Tongue (tissue), 3 donors: ENCODE measurements at places on chromosomes 16 and 17.
A peak's percentile ranks its signal among the peaks of the same experiment; 100 is the strongest.

- DNase-seq = peak; percentile 59
These were observed 232.8 kb downstream of the SEC14L1 start for GRCh38 chr17:77373299-77374169.

DNA sequence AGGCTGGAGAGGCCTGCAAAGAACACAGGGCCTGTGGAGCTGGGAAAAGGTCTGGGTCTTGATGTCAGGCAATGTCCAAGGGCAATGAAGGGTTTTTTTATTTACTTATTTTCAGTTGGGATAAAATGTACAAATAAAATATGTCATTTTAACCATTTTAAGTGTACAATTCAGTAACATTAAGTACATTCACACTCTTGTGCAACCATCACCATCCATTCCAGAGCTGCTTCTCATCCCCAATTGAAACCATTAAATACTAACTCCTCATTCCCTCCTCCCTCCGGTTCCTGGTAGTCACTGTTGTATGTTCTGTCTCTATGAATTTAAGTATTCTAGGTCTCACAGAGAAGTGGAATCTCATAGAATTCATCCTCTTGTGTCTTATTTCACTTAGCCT is 444.7 kb downstream of the HS3ST3B1 start:
- no peak for DNase-seq

GRCh38 chr17:78144147-78144719 is 2.0 kb upstream of the C17orf99 start:
- peak; percentile 84 for DNase-seq

GRCh38 chr16:28846933-28847273 is 755 bp upstream of the TUFM start:
- DNase-seq = no peak

- DNase-seq = no peak
These were observed 4.7 kb downstream of the CORO1A start for GRCh38 chr16:30187971-30188561.

GRCh38 chr17:47810200-47810821 is 11.3 kb downstream of the OSBPL7 start:
- no peak for DNase-seq

GRCh38 chr17:66790501-66791061 is 44.3 kb upstream of the CACNG5 start:
- DNase-seq = no peak

- no peak for DNase-seq
These were observed 37.2 kb downstream of the LITAFD start for GRCh38 chr16:8919089-8919933.

DNA sequence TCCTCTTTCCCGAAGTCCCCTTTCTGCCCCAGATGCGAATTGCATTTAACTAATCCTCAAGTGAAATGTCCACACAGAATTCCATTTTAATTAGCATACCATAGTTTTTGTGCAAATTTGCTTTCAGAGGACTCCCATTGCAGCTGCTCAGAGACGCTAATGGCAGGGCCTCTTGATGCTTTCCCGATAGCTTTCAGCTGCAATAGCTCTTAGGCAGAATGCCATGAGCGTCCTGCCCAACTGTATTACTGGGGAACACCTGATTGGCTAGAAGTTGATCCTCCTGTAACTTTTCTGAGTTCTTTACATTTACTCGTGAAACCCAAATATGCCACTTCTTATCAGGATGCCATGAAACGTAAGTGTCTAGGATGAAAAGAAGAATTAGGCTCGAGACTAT is 203.0 kb downstream of the UTP18 start:
- DNase-seq = peak; percentile 85

DNA sequence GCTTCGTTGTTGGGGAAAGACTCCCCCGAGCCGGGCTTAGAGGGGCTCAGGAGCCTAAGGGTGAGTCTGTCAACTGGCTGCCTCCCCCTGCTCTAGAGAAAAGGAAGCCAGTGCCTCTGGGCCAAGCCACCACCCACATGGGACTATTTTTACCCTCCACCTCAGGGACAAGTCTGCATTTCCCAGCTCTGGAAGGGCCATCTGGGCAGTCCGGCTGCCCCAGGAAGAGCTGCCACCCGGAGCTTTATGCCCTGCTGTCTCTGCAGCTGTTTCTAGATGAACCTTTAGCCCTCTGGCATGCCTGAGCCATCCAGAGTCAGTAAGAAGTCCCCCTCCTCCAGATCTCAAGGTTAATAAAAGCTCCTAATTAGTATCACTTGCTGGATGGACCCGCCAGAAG is 5.3 kb upstream of the RPRML start:
- DNase-seq = peak; percentile 72

- DNase-seq = no peak
These were observed 9.2 kb upstream of the ACSF3 start for GRCh38 chr16:89084411-89084810.

GRCh38 chr16:49335828-49336227 is 37.8 kb upstream of the C16orf78 start:
- DNase-seq = no peak

- DNase-seq = peak; percentile 33
These were observed 2.2 kb upstream of the UQCRC2 start for GRCh38 chr16:21950782-21951521.

- DNase-seq = peak; percentile 52
These were observed 5.3 kb downstream of the NEURL4 start for GRCh38 chr17:7323731-7324437.

DNA sequence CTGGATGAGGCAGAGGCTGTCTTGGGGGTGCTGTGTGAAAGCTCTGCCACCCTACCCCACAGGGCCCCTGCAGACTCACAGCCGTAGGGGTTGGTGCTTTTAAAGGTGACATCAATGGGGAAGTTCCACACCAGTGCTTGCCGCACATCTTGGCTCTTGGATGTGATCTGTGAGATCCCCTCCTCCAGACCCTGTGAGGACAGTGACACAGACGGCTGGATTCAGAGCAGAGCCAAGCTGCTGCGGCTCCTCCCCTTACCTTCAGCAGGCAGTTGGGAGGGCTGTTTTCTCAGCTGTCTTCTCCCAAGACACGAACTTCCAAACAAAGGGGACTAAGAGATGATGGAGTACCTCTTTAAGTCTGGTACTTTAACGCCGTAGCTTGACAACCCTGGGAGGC is 4.8 kb downstream of the B9D1 start:
- DNase-seq = no peak

DNA sequence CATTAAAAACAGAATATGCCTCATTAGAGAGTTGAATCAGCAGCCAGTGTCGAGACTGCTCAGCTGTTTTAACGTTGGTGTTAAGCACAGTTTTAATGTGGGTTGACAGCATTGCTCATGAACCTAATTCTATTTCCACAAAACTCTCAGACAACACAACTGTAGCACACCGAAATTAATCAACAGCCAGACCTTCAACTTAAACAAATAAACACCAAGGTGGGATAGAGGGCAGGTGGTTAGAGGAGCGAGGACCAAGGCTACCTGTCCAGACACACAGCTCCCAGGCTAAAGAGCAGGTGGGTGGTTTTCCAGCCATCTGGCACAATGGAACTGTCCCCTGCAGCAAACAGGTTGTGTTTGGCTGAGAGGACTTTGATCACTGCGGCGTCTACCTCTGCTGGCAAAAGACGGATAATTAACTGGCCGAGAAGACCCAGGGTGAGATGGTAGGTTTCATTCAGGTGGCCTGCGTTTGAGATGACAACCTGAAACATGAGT is 69.6 kb upstream of the ATP2A3 start:
- DNase-seq = no peak

DNA sequence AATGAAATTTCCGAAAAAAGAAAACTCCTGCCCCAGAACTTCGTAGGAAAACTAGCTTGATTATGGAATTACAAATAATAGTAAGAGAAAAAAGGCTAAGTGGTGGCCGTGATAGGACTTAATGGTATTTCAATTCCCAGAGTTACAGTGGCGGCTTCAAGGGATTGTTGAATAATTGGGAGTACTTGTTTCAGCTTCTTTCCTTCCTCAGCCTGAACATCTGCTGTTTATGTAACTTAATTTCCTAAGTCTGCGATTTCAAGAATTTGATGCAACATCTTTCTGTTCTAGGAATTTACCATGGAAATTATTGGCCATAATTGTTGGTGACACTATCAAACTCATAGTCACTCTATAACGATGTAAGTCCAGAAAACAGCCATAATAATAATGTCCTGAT is 684 bp upstream of the APPBP2 start:
- no peak for DNase-seq

DNA sequence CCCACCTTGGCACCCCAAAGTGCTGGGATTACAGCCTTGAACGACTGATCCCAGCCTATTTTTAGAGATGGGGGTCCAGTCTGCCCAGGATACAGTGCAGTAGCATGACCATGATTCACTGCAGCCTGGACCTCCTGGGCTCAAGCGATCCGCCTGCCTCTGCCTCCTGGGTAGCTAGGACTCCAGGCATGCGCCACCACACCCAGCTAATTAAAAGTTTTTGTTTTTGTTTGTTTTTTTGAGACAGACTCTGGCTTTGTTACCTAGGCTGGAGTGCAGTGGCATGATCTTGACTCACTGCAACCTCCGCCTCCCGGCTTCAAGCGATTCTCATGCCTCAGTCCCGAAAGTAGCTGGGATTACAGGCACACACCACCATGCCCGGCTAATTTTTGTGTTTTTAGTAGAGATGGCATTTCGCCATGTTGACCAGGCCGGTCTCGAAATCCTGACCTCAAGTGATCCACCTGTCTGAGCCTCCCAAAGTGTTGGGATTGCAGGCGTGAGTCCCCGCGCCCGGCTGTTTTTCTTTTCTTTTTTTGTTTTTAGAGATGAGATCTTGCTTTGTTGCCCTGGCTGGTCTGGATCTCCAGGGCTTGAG is 2.3 kb upstream of the PAFAH1B1 start:
- DNase-seq = no peak

GRCh38 chr17:142102-142661 is 4.8 kb downstream of the SCGB1C2 start:
- no peak for DNase-seq

GRCh38 chr17:2176499-2177169 is 121.7 kb downstream of the HIC1 start:
- peak; percentile 76 for DNase-seq

DNA sequence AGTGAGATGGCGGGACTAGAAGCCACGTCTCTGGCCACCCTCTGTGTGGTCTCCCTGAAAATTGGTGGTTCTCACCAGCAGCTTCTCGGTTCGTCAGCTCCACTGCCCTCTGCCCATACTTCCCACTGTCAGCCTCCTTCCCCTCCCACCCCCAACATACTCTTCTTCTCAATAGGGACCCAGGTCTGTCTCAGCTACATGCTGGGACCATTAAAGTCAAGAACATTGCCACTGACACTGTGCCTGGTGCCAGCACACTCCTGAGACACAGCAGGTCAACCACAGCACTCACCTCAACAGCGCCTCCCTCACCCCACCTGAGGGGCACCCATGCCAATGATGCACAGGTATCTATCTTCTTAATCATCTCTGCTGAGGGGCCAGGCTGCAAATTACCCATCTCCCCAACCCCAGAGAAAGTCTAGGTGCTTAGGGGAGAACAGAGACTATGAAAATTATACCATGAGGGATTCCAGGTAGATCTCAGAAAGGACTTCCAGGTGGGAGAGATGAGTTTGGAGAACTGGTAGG is 1.3 kb downstream of the PLXDC1 start:
- no peak for DNase-seq

- peak; percentile 63 for DNase-seq
These were observed 100.4 kb upstream of the DNAH17 start for GRCh38 chr17:78677303-78678221.

- peak; percentile 61 for DNase-seq
These were observed 165.7 kb downstream of the STX8 start for GRCh38 chr17:9409878-9410277.

GRCh38 chr16:68658341-68658973 is 13.3 kb downstream of the CDH3 start:
- peak; percentile 78 for DNase-seq

- no peak for DNase-seq
These were observed 765 bp downstream of the KRT19 start for GRCh38 chr17:41527063-41528023.

DNA sequence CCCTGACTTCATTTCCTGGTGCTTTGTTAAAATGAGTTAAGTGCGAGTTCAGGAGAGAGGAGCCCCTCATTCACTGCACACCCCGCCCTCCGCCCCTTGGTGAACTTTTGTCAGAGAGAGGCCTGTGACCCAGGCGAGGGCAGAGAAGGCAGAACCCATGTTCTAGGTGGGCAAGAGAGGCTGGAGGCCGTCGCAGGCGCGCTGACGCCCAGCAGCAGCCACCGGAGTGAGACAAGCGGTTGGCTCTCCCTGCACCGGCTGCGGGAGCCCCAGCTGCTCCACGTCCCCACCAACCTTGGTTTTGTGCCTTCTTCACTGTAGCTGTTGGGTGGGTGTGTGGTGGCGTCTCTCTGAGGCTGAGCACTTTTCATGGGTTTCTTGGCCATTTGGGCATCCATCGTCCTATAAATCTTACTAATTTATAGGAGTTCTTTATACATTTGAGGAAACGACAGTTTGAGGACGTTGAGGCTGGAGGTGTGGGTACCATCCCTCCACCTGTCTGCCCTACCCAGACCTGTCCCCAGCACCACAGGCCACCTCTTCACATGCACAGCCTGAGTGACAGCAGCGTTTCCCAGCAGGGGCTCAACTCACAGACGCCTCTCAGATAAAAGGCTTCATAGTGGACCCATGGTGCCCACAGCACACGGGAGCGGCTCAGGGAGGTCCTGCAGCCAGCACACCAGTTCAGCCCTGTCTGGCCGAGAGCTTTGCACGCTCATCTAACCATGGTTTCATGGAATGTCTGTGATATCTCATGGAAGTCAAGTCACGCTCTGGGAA is 45.2 kb upstream of the CBFA2T3 start:
- DNase-seq = no peak

GRCh38 chr16:1708083-1708767 is 2.2 kb downstream of the MAPK8IP3 start:
- no peak for DNase-seq

DNA sequence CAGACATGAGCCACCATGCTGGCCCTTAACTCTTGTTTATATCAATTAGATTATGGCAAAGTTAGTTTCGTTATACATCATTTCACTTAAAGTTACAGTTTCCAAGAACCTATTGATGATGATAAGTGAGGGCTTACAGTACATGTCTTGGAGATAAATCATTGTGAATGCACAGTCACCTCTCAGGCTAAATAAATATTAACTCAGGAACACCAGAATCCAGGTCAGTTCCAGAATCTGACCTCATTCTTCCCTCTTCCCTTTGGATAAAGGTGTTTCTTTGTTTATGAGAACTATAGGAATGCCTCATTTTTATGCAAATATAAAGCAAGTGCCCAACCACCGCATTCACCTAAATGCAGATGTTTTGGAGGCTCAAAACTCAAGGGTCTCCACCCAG is 48.4 kb upstream of the CRYM start:
- DNase-seq = no peak

DNA sequence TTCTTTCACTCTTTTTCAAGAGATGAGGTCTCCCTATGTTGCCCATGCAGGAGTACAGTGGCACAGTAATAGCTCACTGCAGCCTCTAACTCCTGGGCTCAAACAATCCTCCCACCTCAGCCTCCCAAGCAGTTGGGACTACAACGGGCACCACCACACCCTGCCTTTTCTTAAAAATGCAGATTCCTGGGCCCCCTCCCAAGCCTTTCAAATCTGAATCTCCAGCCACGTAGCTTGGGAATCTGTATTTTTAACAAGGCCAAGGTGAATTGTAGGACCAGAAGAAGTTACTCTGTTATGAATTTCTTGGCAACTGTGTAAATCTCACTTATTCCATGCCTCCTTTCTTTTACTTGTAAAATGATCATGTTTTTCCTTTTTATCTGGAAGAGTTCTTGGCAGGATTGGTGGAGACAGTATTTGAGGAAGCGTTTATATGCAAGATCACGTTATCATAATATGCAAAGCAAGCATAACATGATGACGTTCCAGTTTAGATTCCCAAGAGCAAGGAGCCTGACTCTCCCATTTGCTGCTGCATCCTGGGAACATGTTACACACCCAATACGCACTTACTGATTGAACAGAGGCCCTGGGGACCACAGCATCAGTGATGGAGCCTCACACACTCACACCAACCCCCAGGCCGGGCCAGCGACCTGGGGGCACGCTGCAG is 44.5 kb downstream of the LITAF start:
- DNase-seq = no peak
